ENCODE measurements at places on chromosomes 2 and 18. TPM values are rescaled to one million over a fixed set of nuclear protein-coding genes. Genes with fewer than 3 reads are reported as not detected.

The GAD1 gene
- total RNA-seq: not detected

- DNase-seq: no peak
Measured at GRCh38 chr2:165627470-165627869, 158.0 kb downstream of the CSRNP3 start.

The MC4R gene
- not detected for total RNA-seq

The QPCT gene
- total RNA-seq: 2.0 TPM
